ENCODE measurements at places on chromosomes 6 and 20.

DNA sequence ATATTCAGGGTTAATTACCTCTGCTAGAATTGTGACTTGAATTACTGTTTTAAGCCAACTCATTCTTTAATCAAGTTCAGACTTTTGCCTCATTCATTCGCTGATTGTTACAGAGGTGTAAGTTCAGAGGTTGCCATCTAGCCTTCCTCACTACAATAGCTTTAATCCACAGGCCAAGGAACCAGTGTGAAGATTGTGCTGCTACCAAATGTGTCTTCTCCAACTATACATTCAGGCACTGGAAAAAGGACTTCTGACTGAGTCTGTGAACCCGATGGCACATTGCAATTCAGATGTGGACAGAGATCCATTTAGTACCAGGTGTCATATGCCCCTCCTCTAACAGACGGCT is 111.2 kb upstream of the ADGRF1 start:
- no peak for DNase-seq

GRCh38 chr6:131014080-131014776 is 48.8 kb downstream of the EPB41L2 start:
- DNase-seq = no peak

DNA sequence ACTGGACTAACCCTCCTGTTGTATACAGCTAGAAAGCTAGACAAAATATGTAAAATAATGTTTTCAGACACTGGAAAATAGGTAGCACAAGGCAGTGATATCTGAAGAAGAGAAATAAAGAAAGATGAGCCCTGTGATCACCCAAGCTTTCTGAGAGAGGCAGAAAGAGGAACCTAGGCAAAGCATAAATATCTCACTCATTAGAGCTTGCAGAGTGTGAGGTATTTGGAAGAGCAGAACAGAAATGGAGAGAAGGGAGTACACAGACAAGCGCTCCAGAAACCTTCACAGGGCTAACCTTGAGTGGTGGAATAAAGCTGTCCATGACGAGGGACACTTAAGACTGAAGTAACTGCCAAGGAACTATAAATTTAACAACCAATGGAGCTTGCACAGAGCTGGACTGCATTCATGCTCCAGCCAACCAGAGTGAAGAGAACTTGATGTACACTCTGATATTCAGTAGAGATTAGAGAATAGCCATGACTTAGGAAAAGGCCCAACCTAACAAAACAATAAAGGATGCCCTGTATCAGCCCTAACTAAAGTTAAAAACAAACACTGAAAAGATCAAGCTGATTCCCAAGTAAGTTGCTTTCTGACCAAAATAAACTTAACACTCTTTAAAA is 280.9 kb upstream of the STXBP5 start:
- DNase-seq = no peak

GRCh38 chr6:139282684-139283083 is 9.1 kb downstream of the TXLNB start:
- DNase-seq = no peak

DNA sequence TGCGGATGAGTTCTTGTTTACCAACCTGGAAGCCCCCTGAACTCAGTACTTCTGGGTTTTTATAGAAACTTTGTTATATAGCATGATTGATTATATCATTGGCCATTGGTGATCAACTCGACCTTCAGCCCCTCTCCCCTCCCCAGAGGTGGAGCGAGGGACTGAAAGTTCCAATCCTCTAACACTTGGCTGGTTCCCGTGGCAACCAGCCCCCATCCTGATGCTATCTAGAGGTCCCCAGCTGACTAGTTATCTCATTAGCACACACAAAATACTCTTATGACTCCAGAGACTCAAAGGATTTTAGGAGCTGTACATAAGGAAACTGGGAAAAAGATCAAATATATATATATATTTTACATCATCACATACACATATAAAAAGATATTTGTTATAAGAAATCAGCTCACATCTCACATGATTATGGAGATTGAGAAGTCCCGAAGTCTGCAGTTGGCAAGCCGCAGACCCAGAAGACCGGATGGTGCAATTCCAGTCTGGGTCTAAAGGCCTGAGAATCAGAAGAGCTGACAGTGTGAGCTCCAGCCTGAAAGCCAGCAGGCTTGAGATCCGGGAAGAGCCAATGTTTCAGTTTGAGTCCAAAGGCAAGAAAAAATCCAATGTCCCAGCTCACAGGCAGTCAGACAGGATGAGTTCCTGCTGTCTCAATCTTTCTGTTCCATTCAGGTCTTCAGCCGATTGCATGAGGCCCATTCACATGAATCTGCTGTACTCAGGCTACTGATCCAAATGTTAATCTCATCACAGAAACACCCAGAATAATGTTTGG is 179.3 kb upstream of the DTNBP1 start:
- DNase-seq = no peak

DNA sequence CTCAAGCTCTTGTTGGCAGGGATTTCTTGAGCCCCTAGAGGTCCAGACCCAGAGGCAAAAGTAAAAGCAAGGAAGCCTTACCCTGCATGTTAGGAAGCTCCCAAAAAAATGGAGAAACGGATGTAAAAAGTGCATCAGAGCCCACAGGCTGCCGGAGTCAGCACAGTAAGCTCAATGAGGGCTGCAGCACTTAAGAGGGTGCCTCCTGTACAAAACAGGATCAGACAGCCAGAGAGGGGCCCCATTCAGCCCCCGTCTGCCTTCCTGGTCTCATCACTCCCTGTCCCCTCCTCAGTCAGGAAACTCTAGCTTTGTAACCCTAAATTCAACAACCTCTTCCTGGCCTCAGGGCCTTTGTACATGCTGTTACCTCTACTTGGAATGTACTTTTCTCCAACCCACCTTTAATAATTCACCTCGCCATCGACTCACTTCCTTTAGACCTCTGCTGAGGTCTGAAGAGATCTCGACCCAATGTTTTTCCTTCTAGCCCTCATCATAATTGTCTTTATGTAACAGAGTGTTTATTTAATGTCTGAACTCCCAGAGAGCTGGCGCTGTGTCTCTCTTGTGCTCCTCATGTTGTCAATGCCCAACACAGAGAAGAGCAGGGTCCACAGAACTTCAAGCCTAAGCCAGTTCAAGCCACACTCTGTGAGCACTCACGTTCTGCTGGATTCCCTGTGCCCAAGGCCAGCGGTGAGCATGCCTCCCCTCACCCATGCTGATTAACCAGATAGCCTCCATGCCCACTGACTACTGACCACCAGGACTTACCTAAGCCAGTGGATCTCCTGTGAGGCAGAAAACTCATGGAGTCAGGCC is 2.8 kb upstream of the PLCG1 start:
- no peak for DNase-seq

- DNase-seq = no peak
Observed at GRCh38 chr6:148367411-148368024, 24.9 kb downstream of the SASH1 start.

GRCh38 chr20:34246126-34246626 is 5.0 kb downstream of the ASIP start:
- no peak for DNase-seq

- no peak for DNase-seq
Observed at GRCh38 chr20:11564491-11564890, 353.2 kb upstream of the BTBD3 start.

DNA sequence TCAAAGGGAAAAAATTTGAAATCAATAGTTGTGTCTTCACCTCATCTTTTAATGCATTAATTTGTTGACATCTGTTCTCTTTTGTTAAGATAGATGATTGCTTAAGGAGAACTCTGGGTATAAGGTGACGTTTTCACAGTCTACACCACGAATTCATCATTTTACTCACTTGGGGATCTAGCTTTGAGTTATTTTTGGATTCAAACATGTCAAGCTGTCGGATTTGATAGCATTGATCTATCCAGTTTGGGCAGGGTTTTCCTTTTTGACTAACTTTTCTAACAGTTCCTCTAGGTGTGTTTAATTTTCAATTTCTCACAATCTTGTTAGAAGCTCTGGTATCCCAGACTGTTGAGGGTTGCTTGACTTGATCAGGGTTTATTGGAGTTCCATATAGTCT is 49.6 kb downstream of the HECA start:
- DNase-seq = no peak

DNA sequence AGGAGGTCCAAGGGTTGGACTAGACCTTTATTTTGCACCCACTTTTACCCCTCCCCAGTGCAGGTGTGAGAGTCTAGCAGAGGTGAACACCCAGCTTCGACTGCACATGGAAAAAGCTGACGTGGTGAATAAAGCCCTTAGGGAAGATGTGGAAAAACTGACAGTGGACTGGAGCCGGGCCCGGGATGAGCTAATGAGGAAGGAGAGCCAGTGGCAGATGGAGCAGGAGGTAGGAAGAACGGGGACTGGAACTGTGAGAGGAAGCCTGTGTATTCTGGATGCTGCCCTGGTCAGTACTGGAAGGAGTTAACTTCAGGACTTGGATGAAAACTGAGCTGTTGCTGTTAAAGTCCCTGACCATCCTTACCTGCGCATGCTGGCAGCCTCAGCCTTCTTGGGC is 10.6 kb downstream of the CEP250 start:
- no peak for DNase-seq

- peak; percentile 83 for DNase-seq
Observed at GRCh38 chr6:138403801-138404665, at the start of gene HEBP2. Gene HEBP2 (plus strand): TSS chr6:138404223. CDS start chr6:138404496, 273 bp downstream.

DNA sequence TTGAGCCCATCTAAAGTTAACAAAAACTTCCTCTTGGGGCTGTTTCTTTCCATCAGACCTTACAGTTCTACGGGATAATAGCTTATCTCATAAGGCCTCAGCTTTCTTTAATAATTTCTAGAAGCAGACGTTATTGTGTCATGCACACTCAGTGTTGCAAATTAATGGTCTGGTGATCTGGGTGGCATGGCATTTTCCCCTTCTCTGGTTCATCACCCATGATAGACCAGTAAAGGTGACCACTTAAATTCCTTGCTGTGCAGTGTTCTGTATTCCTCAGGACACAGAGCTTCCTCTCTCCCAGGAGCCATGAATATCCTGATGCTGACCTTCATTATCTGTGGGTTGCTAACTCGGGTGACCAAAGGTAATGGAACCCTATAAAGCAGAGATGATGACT is at the start of gene DEFB125:
Gene DEFB125, plus strand, starts transcription at position 272 of the 400 bp plus-strand sequence. Its CDS starts 38 bp downstream, at position 310.
- no peak for DNase-seq

DNA sequence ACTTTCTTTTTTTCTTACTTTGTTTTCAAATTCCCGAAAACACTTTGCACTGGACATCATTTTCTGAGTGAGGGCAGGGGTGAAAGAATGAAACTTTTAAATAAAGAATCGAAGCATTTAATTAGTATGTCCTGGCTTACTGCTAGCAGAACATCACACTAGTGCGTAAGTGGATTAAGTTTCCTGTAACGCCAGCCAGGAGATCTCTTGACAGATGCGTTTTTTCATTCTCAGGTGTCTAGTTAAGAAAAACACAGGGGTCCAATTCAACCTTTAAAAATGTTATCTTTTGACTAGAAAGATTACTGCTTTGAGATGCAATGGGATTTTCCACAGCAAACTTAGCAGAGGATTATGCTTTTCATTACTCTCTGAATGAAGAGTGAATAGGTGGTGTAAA is 858.8 kb upstream of the EPHA7 start:
- DNase-seq = no peak

DNA sequence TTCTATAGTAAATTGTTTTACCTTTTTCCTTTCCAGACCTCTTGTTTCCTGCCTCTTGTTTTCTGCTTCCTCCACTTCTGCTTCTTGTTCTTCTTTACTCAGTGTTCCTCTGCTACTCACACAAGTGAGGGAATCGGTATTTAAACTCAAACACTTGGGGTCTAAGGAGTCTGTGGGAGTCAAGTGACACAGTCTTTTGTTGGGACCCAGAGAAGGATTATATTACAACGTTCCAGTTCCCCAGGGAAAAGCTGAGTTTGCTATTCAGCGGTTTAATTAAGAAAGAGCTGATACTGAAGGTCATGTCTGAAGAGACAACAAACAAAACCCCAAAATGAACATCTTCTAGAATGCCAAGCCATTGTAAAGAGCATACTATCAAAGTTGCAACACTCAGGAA is 107.8 kb upstream of the CITED2 start:
- DNase-seq = no peak

DNA sequence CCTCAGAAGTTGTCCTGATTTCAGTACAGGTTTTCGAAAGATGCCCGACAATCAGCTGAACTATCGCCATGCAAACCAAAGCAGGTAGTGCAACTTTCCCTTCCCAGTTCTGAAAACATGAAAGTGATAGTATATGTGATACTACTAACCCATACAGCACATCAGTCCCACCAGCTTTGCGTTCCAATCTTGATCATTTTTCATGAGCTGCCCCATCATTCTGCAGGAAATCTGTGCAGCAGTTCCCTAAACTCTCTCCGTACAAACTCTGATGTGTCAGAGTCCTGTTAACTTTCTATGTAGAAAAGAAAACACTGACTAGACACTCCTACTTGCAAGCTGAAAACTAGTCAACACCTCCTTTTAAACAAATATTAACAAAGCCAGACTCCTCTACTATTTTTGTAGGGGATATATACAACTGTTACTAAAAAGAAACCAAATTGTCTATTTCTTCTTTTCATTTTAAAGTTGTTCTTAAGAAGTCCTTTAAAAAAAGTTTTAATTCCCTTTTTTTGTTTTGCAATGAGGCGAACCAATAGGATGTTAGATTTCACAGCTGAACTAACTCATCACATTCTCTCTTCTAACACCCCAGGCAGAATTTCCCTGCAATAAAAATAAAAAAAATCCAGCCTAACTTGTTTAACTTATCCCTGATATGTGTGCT is 99.6 kb upstream of the DST start:
- no peak for DNase-seq

DNA sequence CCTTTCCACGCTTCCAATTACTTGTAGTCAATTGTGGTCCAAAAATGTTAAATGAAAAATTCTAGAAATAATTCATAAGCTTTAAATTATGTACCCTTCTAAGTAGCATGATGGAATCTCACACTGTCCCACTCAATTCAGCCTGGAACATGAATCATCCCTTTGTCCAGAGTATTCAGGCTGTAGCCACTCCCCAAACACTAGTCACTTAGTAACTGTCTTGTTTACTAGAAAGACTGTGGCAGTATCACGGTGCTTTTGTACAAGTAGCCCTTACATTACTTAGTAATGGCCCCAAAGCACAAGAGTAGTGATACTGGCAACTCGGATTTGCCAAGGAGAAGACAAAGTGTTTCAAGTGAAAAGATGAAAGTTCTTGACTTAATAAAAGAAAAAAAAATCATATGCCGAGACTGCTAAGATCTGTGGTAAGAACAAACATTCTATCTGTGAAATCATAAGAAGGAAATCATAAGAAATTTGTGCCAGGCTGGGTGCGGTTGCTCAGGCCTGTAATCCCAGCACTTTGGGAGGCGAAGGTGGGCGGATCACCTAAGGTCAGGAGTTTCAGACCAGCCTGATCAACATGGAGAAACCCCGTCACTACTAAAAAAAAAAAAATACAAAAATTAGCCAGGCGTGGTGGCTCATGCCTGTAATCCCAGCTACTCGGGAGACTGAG is 168.5 kb upstream of the SIM1 start:
- no peak for DNase-seq

GRCh38 chr20:11305406-11305805 is 612.3 kb upstream of the BTBD3 start:
- no peak for DNase-seq

DNA sequence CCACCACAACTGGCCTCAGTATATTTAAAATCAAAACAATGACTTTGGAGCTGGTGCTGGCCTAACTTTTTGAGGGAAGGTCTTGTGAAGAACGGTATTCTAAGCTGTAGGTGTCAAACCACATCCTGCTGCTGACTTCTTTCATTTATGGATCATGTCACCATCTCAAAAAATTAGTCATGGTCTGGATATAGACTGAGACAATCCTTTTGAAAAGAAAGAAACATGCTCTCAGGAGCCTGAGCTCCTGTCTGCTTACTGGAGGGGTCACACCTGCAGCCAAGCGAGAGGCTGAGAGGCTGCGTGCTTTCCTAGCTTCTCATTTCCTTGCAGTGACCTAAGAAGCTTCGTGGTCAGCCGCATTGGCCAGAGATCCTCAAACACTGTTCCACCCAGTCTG is 55.2 kb downstream of the TIAM2 start:
- peak; percentile 6 for DNase-seq

Measured in stimulated activated CD4-positive, alpha-beta T cell treated with anti-CD3 and anti-CD28 coated beads, TNF-alpha, amount 100 ng/mL, for 1 hour (primary cell).